ENCODE measurements at places on chromosomes 4 and X.

- peak; percentile 1 for DNase-seq
Observed at GRCh38 chr4:95124906-95125504, 367.2 kb downstream of the BMPR1B start.

- no peak for DNase-seq
Observed at GRCh38 chr4:9146967-9147366, 23.2 kb upstream of the FAM90A26 start.

DNA sequence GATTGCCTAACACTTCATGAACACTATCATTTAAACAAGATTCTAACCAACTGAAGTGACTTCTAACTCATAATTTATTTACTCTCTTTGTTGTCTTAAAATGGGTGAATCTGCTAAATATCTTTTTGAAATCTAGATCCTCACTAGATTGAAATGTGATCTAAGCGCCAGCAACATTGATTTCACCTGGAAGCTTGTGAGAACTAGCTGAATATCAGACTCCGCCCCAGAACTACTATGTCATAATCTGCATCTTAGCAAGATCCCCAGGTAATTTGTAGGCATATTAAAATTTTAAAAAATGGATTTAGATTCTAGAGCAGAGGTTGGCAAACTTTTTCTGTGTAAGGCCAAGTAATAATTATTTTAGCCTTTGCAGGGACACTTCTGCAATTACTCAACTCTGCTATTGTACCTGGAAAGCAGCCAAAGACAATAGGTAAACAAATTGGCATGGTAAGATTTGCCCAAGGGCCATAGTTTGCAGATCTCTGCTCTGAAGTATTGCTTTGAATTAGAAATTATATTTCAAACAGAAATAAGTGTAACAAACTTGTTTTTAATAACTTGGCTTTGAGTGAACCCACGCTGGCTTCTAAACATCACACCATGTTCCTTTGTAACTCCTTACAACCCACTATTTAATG, 121.5 kb downstream of the REELD1 start:
- DNase-seq: no peak

DNA sequence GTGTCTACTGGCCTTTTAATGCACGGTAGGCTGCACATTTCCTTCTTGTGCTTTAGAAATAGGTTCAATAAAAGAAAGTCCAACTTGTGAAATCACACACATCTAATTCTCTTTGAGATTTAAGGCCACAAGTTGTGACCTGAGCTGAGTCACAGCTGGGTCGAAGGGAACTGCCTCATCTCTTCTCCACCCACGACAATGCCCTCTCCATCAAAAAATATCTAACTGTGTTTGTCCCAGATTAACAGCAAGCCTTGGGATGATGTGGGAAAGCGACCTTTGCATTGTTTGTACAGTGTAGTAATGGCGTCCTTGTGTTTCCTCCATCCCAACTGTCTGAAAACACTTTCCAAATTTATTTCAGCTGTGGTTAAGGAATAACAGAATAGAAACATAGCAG, 168.9 kb downstream of the AMELX start:
- no peak for DNase-seq

DNA sequence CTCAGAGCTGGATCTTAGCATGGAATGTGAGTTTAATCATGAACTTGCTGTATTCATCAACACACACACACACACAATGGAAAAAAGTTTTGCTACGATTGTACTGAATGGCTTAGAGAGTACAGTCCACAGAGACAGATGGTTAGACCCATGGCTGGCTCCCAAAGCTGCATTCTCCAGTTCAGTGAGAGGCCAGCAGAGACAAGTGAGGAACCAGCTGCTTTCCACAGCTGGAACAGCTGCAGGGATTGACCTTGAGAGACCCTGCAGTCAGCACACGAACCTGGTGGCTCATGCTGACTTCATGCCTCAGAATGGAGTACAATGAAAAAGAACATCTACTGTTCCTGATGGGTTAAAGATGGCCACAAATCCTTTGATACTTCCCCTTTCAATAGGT, 94.5 kb downstream of the DHX15 start:
- DNase-seq: no peak

- DNase-seq: no peak
Observed at GRCh38 chrX:46953597-46953996, 41.4 kb downstream of the JADE3 start.
